Occipital lobe (tissue), 3 donors: ENCODE measurements at places on chromosomes 13 and 19. TPM values are rescaled to one million over a fixed set of nuclear protein-coding genes. Genes with fewer than 3 reads are reported as not detected.
A peak's percentile ranks its signal among the peaks of the same experiment; 100 is the strongest.

DNA sequence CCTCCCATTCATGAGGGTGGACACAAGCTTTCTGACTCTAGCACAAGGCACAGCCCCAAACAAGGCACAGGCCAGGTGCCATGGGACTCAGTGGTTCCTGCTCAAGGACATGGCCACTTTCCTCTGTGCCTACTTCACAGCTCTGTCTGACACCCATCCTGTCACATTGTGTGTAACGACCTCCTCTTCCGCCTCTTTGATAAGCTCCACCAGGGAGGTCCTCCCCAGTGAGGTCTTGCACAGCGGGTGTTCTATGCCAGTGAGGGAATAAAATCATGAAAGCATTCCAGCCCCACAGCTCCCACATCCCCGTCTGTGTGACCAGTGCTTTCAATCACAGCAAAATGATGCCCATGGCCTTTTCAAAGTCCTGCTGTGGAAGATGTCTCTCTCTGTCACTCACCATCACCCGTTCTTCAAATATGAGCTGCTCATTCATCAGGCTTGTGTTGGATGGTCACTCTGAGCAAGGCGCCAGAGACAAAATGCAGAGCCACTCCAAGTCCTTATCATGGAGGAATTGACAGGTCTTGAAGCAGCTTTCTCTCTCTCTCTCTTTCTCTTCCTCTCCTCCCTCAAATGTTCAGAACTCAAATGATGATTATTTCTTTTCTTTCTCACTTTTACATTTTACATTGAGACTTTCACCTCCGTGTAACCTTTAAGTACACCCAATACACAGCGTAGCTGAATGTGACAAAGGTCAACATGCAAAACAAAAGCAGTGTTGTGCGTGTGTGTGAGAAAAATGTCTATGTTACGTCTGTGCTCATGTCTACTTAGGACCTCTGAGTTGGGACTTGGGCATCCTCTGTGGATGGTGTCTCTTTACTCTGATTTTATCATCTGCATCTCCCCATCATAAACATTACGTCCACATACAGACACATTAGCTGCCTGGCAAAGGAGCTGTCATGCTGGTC, 8.0 kb upstream of the SPATA13 start:
- DNase-seq: no peak

CRTC1 gene
- total RNA-seq: 6.6 TPM

DNA sequence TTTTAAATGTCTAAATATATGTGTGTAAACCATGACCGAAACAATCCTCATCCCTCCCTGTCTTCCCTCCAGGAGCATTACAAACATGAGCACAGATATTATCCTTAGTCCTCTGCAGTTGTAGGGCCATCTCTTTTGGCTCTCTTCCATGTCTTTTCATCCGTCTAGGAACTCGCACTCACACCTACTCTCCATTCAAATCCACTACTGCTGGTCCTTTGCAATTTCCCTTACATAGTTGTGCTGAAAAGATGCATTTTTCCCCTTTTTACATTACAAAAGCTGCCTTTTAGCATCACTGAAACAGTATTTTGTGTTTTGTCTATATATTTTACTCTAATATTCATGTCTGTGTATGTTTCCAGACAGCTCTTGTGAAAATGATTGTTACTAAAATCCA, 237.8 kb downstream of the DACH1 start:
- DNase-seq: no peak

- peak; percentile 21 for DNase-seq
These were observed 3.6 kb upstream of the MYO1F start for GRCh38 chr19:8580710-8581281.

- DNase-seq: no peak
These were observed 60.3 kb downstream of the RAB20 start for GRCh38 chr13:110501188-110501587.

- no peak for DNase-seq
These were observed 79.4 kb downstream of the SLC15A1 start for GRCh38 chr13:98672947-98673613.

DNA sequence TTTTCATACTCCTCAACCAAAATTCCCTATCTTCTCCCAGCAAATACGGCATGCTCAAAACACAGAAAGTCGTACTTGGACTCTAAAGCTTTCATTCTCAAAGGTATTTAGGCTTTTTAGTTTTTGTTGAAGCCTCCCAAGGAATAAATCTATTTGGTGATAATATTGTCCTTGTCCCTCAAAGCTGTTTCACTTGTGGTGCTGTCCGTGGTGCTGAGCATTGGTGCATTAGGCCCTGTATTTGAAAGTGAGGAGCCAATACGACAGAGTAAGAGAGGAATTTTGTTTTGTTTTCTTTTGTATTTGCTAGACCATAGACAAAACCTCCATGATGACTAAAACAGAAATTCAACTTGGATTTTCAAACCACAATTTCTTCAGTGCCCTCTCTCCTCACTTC, 3.2 kb upstream of the LGALS13 start:
- DNase-seq: no peak

DNA sequence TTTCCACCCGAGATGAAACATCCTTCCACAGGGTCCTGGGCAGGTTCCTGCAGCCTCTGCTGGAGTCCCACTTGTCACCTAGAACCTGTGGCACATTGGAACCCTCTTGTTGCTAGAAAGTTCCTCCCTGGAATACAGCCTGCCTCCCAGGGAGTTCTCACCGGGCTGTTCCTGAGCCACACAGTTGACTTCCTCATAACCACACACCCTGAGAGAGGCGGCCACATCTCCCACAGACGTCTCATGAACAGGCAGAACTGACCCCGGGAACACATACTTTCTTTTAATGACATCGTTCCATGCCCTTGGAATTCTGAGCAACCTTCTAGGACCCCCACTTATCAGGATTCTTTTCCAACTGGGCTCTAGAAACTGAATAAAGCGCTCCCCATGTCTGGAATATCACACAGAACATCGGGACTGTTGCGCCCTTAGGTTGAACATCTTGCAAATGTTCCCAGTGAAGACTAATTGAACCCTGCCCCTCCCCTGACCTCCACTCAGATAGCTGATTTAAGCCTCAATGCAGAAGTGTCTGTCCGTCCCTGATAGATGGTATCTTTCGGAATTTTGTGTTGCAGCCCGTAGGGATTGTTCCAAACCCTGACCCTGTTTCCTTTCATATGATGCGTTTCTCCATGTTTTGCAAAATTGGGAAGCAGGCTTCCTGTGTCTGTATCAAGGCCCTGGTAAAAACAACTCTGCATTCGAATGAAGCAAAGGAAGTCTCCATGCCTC, 91.1 kb downstream of the RAB20 start:
- DNase-seq: no peak

DNA sequence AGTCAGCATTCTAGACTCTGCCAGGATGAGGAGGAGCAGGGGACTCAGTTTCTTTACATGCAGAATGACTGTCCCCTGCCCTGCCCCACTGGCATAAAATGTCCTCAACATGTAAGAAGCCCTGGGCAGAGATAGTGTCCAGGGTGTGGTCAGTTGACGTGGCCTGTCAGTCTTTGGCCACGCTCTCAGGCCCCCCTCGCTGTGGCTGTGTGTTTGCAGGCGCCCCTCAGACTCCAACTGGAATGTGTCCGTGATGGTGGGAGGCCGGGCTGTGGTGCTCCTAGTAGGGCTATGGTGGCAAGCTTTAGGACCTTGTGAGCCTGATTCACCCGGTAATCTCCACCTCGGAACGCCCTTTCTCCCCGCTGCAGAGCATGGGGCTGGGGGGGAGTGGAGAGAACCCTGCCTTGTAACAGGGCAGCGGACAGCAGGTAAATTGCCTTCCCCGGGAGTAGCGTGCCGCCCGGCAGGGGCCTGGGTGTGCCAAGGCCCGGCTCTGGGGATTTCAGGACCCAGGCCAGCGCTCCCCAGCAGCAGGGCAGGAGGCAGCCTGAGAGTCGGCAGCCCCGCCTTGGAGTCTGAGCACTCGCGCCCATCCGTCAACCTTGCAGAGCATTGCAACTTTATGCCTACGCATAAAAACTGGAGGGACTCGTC, 62.3 kb downstream of the CHST8 start:
- no peak for DNase-seq

ZNF729 gene
- not detected for total RNA-seq

- DNase-seq: no peak
These were observed 2.9 kb downstream of the NOTCH3 start for GRCh38 chr19:15197942-15198341.

- peak; percentile 18 for DNase-seq
These were observed 19.2 kb downstream of the ZNF787 start for GRCh38 chr19:56101746-56102535.

FSD1 gene
- 28.4 TPM for total RNA-seq

GRCh38 chr13:43434191-43434590, 352.6 kb downstream of the ENOX1 start:
- DNase-seq: no peak

RGS9BP gene
- total RNA-seq: 0.78 TPM
